ENCODE measurements at places on chromosomes 4 and X. TPM values are rescaled to one million over a fixed set of nuclear protein-coding genes. Genes with fewer than 3 reads are reported as not detected.

DNA sequence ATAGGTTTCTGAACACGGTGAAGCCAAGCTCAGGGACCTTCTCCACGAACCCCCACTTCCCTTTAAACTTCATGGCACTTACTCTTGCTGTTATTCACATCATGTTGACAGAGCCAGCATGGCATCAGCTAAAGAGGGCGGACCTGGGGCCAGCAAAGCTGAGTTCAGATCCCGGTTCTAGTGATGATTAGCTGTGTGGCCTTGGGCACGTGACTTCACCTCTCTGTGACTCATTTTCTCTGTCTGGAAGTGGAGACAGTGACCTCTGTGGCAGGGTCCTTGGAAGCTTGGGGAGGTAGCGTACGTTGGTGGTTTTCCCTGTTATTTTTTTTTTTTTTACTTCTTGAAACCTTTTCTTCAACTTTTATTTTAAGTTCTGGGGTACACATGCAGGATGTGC is 13.4 kb downstream of the EVC start:
- no peak for DNase-seq

DNA sequence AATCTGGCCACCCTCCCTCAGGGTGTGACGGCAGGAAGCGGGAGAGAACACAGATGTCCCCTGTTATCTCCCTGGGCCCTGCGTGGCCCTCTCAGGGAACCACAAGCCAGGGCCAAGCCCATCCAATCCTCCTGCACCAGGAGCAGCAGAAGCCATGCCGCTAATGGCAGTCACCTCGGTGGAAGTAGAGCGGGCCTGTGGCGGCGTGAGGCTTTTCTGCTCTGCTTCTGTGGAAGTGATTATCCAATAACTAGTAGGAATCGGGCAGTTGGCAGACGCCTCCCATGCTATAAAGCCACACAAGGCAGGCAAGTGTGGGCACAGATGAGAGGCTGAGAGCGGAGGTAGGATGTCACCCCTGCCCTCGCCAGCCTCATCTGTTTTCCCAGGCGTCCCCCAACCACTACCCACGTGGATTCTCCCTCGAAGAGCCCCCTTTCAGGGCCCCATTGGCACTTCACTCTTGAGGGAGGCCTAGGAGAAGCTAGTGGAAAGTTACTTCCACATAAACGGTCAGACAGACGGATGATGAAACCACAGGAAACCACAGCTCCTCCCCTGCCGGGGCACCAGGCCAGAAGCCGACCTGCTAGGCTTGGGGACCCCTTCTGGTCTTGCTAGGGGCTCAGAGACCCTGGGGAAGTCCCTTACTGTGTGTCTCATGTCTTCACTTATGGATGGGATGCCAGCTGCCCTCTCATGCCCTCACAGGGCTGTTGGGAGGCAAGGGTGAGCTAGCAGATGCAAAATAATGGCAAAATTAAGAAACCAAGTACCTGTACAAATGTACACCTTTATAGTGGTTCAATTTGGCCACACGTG is 18.8 kb upstream of the TMSB4X start:
- no peak for DNase-seq

DNA sequence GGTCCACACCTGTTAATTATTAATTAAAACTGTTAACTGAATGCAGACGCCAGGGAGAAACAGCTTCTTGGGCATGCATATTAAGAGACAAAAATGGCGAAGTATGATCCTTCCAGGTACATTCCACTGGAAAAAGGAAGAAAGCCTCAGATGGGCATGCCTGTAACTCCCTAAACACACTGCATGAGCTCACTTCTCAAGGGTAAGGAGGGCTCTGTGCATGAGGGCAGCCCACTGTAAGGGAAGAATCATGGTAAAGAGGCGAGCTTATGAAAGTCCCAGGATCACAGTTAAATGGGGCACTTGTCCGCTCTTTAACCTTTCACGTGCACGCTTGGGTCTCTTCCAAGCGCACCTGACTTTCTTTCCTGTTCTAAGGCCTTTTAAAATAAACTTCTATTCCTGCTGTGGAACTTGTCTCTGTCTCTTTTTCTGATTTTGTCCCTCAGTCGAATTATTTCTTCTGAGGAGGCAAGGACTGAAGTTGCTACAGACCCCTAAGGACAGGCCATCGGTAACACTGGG is 321.7 kb downstream of the PPP1R2C start:
- DNase-seq: peak; percentile 19

DNA sequence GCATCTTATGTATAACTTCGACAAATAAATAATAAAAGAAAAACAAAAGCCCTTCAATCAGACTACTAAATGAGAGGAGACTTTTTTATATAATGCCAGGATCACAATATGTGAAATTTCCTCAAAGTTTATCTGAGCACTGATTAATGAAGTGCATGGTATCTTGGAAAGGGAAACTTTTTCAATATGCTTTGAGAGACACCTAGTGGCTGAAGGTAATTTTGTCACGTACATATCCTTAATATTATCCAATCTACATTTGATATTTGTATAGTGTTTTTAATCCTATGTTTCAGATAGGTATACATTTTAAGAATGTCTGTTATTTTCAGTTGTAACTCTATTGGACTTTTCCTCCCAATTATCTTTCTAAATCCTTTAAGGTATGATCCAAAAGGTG is 146.8 kb downstream of the KLHL4 start:
- peak; percentile 20 for DNase-seq

GRCh38 chr4:43223820-43224219 is 331.3 kb downstream of the GRXCR1 start:
- no peak for DNase-seq

DNA sequence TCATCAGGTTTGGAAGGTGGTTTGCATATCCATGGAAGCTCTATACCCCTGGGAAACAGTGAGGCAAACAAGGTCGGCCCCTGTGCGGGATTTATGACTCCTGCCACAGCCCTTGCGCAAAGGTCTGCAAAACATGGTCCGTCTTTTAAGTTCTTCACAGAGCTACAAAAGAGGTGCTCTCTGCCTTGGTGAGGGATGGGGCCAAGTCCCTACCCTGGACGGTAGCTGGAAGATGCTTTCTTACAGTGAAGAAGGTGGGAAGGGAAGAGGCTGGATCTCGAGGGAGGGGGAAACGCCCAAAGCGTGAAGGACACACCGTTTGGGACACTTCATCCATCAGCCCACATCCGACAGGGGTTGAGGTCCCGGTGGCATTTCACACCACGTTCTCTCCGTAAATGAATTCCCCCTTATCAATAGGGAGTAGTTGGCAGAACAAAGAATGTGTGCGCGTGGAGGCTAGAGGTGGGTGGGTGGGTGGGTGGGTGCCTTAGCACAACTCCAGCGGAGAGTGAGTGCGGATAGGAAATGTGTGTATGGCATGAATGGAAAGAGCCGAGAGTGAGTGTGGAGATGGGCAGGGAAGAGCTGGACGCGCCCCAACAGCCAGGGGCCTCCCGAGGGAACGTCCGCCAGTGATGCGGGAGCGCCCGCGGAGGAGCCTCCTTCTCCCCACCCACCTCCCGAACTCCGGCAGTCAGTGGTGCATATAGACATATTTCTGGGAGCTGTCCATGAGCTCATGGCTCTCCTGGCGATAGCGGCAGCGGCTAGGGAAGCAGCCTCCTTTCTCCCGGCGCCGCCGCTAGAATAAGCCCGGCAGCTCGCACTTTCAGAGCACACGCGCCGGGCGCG is 68.3 kb downstream of the LARP7 start:
- DNase-seq: peak; percentile 43

DNA sequence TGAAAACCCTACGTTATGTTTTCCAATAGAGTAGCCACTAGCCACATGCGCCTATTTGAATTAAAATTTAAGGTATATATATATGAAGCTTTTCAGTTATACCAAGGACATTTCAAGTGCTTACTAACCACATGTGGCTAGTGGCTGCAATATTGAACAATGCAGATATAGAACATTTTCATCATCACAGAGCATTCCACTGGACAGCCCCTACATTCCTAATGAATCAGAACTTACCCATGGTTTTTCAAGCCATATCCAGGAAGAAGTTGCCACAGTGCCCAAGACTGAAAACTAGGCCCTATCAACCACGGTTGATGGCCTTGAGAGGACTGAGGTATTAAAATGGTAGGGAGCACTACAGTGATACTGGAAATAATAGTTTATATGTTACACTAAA is 29.7 kb downstream of the NEK1 start:
- DNase-seq: no peak

- DNase-seq: peak; percentile 43
These were observed 49.9 kb downstream of the PCDH7 start for GRCh38 chr4:30770049-30770549.

GRCh38 chr4:94448815-94449375 is 2.8 kb upstream of the PDLIM5 start:
- no peak for DNase-seq

The AMOT gene
- polyA plus RNA-seq: 80.5 TPM

The SCD5 gene
- 42.0 TPM for polyA plus RNA-seq

DNA sequence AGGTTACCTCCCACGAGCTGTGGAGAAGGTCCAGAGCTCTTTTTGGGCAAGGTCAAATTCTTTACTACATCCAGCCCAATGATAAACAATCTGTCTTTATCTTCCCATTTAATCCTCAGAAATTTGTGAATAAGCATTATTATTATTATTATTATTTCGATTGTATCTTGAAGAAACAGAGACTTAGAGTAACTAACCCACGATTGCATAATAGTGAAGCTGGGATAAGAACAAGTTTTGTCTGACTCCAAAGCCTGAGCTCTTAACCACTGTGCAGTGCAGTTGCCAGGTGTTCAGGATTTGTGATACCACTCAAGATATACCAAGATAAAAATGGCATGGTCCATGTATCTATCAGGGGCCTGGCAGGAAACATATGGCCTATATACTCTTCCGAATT is 166.5 kb upstream of the LDB2 start:
- DNase-seq: no peak

The PLXNB3 gene
- polyA plus RNA-seq: 1.5 TPM

Data from left kidney (tissue), 8 donors.